Cerebellar nuclear complex (tissue), 1 donor: ENCODE measurements at places on chromosomes 1 and 21.

GRCh38 chr1:110007046-110007830 is 22.7 kb downstream of the AHCYL1 start:
- DNase-seq: no peak

DNA sequence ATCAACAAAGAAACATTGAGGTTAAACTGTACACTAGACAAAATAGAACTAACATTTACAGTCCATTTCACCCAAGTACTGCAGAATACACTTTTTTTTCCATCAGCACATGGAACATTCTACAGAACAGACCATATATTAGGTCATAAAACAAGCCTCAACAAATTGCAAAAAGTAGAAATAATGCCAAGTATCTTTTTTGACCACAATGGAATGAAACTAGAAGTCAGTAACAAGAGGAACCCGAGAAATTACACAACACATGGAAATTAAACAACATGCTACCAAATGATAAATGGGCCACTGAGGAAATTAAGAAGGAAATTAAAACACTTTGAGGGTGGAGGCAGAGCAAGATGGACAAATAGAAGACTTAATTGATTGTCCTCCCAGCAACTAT is 8.4 kb upstream of the C1orf185 start:
- DNase-seq: no peak

DNA sequence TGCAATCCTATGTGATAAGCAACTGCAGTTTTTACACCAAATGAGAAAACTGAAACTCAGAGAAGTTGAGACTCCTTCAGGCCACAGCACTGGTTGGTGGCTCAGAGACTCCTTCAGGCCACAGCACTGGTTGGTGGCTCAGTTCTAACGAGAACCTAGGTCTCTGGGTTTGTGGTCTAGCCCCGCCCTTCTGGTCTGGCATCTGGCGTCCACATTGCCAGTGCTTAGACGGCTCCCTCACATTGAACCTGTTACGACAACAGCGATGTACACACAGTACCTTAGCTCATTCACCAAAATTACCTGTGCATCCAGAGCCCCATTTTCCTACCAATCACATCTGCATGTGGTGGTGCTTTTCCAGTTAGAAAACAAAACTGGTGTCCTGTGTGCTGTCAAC is 66.1 kb downstream of the NID1 start:
- no peak for DNase-seq

- no peak for DNase-seq
Observed at GRCh38 chr1:182953826-182954225, 860 bp upstream of the SHCBP1L start.

GRCh38 chr1:89023026-89023425 is 360 bp upstream of the GBP3 start:
- DNase-seq: no peak

DNA sequence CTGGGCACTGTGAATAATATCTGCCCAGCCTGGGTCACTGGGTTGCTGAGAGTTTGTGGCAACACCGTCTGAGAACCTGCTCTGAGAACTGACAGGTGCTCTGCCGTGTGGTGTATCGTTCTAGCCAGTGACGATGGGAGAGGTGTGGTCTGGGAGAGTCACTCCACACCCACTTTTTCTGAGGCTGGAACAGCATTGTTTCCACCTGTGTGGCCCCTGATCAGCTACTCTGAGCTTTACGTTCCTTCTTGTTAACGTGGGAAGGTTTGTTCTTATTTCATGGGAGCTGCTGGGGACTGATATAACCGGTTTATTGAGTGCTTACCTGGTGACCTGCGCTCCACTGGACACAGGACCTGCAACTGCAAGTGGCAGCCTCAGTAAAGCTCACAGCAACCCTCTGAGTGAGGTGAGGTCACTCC is 34.8 kb upstream of the TENT5C start:
- DNase-seq: no peak
